Smooth muscle cell of the umbilical artery (primary cell): ENCODE measurements at places on chromosomes 1 and 21. TPM values are rescaled to one million over a fixed set of nuclear protein-coding genes. Genes with fewer than 3 reads are reported as not detected.

Gene OR2L8
- not detected in 2 replicates for total RNA-seq

Gene ACTN2
- under 0.01 and 0.32 TPM in 2 replicates for total RNA-seq

Gene TMEM51
- 8.6 and 10.5 TPM in 2 replicates for total RNA-seq

Gene SEC16B
- total RNA-seq: 3.3 and 3.6 TPM in 2 replicates

Gene ORC1
- 0.59 and 3.2 TPM in 2 replicates for total RNA-seq

Gene TIAM1
- 3.0 and 14.0 TPM in 2 replicates for total RNA-seq

Gene TNFRSF18
- not detected in 2 replicates for total RNA-seq

Gene SLC2A1
- total RNA-seq: 271 and 519 TPM in 2 replicates

Gene CFAP410
- total RNA-seq: 6.2 and 6.9 TPM in 2 replicates

Gene ODR4
- total RNA-seq: 26.7 and 31.5 TPM in 2 replicates

Gene PROX1
- under 0.01 and 0.51 TPM in 2 replicates for total RNA-seq

Gene DIO1
- total RNA-seq: not detected in 2 replicates

Gene OR6N1
- total RNA-seq: not detected in 2 replicates

Gene KCND3
- 0.14 TPM in 1 of 2 replicates, not detected in the other for total RNA-seq

Gene ARID1A
- total RNA-seq: 16.9 and 47.5 TPM in 2 replicates

Gene SPRR2A
- total RNA-seq: not detected in 2 replicates

Gene EVI5
- total RNA-seq: 58.5 and 93.0 TPM in 2 replicates

Gene LDLRAD1
- not detected in 2 replicates for total RNA-seq

Gene LIN28A
- total RNA-seq: not detected in 2 replicates

Gene OPTC
- total RNA-seq: not detected in 2 replicates

Gene TPTE
- total RNA-seq: not detected in 2 replicates

Gene AGMAT
- total RNA-seq: 1.5 and 2.0 TPM in 2 replicates

Gene NUP210L
- under 0.01 and 0.05 TPM in 2 replicates for total RNA-seq

Gene OR2L13
- not detected in 2 replicates for total RNA-seq

Gene VAV3
- not detected in 2 replicates for total RNA-seq

Gene SPATA45
- total RNA-seq: not detected in 2 replicates

Gene FAM43B
- total RNA-seq: 0.09 TPM in 1 of 2 replicates, not detected in the other

Gene KRTAP21-2
- total RNA-seq: not detected in 2 replicates

Gene RGS16
- 0.14 and 0.30 TPM in 2 replicates for total RNA-seq

Gene PSMB4
- 217 and 332 TPM in 2 replicates for total RNA-seq

Gene FALEC
- not detected in 2 replicates for total RNA-seq

Gene WDR64
- total RNA-seq: not detected in 2 replicates

Gene BSND
- not detected in 2 replicates for total RNA-seq

Gene SAMD13
- 0.30 and 0.42 TPM in 2 replicates for total RNA-seq

Gene ST6GALNAC5
- 140 and 184 TPM in 2 replicates for total RNA-seq

Gene TACSTD2
- 0.18 TPM in 1 of 2 replicates, not detected in the other for total RNA-seq
